GM04503 (cell line): ENCODE measurements at places on chromosomes 12 and 14.

DNA sequence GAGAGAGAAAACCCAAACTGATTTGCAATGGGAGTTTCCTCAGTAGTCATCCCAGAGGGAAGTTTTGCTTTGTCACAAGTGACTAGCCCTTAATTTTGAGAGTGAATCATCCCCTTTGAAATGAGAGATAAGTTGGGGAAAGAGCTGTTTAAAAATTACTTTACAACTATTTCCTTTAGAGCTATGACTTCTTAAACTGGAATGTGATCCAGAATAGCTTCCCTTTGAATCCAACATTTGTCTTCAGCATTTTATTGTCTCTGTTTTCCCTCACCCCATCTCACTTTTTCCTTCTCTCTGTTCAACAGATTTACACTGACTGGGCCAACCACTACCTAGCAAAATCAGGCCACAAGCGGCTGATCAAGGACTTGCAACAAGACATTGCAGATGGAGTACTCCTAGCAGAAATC lies 109.3 kb downstream of the NAV3 start:
- peak; percentile 89 for DNase-seq

DNA sequence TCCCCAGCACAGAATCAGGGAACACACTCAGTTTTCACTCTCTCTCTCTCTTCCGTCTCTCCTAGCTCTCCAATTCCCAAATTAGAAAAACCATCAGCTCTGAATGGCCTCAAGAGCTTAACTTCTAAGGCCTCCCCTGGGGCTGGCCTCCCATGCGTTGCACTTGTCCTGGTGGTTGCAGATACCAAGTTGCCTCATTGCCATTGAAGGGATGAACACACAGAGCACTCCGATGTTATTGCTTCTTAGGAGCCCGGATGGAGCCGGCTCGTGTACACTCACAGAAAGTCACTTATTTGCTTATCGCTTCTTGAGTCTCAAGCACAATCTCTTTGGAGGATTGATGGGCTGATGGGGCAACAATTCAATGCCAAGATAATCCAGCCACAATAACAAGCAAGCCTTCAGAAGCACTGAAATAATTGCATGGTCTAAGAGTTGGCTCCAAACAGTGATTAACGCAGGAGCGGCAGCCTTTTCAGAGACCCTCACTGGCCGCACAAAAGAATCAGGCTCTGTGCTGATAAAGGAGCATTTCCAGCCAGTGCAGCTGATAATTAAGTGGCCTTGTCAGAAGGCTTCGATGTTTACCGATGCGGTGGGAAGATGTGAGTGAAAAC lies 175.8 kb upstream of the TMEM132C start:
- no peak for DNase-seq

- DNase-seq: peak; percentile 59
Observed at GRCh38 chr12:2084553-2085296, 31.9 kb downstream of the CACNA1C start.

- DNase-seq: no peak
Observed at GRCh38 chr14:99602054-99602787, 1.8 kb downstream of the CCDC85C start.

GRCh38 chr14:61343991-61344405 lies 22.6 kb downstream of the PRKCH start:
- no peak for DNase-seq

- DNase-seq: no peak
Observed at GRCh38 chr12:53829130-53829819, 77.5 kb upstream of the CISTR start.

DNA sequence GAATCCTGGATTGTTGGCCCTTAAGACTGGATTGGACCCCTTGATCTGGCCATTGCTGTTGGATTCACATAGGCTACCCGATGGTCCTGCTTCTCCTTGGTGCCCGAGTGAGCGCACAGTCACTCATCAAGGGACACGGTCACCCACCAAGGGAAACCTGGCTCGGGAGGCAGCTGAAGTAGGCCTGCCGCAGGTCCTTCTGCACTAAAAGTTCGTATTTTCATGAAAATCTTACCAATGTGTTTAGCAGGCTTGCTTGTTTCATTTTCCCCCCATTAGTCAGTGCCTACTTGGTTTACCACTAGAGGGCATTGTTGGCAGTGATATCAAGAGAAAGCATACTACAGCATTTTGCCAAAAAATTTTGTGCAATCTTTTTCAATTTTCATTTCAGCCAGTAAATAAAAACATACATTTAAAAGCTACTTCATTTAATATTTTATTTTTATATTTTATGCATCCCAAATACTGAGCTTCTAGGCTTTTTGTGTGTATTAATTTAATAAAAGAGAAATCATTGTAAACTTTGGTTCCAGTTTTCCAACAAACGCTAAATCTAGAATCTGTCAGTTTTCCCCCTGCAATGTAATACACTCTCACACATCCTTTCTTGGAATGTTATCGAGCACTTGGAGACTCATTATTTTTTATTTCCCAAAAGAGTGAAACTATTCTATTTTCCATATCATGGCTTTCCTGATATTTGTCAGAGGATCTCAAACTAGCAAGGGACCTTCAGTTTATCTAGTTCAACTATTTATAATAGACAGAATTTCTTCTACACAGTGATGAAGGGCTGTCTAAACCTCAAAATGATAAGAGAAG lies 116.7 kb downstream of the LMNTD1 start:
- peak; percentile 28 for DNase-seq

DNA sequence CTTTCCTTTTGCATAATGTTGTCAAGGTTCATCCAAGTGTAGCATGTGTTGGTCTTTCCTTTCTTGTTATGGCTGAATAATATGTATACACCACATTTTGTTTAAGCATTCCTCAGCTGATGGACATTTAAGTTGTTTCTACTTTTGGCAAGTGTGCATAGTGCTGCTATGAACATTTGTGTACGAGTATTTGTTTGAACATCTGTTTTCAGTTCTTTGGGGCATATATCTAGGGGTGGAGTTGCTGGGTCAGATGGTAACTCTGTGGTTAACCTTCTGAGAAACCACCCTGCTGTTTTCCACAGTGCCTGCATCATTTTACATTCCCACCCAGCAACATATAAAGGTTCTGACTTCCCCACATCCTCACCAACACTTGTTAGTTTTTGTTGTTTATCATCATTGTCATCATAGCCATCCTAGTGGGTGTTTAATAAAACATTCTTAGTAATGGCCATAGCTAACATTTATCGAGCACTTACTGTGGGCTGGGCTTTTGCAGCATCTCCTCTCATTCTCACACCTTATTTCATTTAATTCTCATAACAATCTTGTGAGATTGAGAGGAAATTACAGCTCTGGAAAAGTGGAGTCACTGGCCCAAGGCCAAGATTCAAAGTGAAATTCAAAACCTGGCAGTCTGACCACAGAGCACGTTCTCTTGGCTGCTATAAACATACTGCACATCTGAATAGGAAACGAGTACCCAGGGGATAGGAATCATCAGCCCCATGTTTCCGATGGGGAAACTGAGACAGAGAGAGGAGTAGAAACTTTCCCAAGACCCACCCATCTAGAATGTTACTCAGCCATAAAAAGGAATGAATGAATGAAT lies 193.6 kb downstream of the KSR2 start:
- DNase-seq: no peak

GRCh38 chr12:78406213-78406612 lies 458.4 kb upstream of the SYT1 start:
- no peak for DNase-seq

DNA sequence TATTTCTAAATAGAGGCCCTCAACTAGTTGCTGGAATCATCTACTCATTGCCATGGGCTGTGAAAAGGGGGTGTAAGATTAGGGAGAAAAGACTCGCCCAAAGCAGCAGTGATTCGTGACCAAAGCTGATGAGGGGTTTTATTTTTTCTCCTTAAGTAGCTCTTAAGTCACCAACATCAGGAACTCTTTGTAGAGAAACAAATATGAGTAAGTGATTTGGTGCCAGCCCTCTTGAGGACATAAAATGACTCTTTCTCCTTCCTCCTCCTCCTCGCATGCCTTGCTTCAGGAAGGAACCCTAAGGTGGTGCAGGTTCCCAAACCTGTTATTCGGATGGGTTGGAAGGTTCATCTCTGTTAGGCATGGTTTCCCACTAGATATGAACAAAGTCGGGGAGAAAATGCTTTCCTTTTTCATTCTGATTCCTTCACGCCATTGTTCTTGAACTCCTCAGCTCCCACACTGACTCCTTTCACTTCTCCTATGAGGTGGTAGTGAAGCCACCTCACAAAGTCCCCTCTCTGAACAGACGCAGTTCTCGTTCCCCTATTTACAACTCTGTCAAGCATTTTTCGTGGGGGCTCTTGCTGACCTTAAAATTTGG lies 113.4 kb downstream of the ETV6 start:
- no peak for DNase-seq

DNA sequence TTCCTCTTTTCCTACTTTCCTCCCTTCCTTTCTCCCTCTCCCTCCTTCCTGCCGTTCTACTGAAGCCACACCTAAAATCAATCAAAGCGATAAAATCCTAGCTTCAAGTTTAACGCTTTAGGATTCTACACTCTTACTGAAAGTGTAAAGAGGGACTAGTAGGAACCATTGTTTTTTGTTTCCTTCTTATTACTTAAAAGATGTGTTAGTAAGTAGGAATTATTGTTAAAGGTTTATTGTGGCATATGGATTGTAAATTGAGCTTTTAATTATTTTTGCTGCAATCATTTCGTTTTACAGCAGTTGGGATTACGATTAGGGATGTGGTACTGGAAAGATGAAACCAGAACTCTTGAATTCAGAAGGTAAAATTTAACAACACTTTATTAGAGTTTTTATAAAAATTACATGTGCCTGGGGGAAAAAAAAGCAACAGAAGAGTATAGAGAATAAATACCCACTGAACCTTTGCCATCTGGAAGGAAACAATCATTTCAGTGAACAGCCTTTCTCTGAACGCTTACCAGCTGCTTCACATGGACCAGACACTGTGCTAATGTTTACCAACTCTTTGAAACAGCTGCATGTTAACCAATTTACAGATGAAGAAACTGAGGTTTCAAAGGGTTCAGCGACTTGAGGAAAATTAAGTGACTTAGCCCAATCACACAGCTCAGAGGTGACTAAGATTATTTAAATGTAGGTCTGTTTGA lies 1.0 kb downstream of the PPP1R36 start:
- no peak for DNase-seq

DNA sequence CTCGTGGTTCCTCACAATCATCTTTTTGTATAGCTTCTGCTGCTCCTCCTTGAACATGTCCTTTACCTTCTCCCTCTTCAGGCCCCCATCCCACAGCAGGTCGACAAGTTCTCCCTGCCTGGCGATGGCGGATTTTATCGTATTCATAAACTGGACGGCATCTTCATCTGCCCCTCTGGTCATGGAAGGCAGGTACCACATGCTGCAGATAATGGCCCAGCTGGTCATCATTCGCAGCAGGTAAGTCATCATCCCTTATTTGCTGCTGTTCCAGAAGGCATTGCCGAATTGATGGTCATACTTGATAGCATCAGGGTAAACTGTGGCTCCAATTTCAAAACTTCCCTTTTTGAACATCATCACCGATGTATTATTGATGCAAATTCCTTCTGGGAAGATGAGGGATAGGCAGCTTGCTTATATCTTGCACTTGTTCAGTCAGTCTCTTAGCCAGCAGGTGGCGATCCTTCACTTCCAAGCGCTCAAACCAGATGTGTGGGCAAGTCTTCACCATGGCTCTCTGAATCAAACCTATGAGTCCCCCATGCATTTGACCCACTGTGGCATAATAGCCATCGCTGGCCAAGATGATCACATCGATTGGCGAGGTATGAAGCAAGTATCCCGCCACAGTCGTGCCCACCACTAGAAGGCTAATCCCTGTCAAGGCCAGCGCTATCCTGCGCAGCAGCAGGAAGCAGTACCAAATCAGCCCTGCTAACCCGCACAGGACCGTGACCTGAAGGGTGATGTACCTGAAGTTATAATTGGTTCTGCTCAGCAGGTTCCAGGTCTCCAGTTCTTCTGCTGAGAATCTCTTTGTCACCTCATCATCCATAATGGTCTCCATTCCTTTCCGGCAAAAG lies 381.5 kb upstream of the STXBP6 start:
- no peak for DNase-seq

GRCh38 chr14:89667983-89668382 lies 250.9 kb upstream of the FOXN3 start:
- no peak for DNase-seq

DNA sequence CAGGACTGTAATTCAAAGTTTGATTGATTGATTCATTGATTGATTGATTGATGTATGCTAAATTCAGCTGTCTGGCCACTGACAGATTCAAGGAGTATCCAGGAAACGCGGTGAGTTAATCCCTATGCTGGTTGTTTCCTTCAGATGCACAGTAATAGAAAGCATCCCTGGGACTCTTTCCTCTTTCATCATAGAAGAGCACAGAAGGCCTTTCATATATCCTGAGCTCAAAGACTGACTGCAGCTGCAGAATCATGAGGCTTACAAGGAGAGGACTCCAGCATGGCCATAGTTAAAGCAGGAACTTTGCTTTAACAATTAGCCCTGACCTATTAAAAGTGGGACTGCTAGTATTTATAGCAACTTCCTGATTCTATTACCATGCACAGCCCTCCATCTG lies 187.7 kb upstream of the TMTC1 start:
- DNase-seq: no peak

- DNase-seq: no peak
Observed at GRCh38 chr12:76240281-76240680, 107.9 kb downstream of the BBS10 start.

DNA sequence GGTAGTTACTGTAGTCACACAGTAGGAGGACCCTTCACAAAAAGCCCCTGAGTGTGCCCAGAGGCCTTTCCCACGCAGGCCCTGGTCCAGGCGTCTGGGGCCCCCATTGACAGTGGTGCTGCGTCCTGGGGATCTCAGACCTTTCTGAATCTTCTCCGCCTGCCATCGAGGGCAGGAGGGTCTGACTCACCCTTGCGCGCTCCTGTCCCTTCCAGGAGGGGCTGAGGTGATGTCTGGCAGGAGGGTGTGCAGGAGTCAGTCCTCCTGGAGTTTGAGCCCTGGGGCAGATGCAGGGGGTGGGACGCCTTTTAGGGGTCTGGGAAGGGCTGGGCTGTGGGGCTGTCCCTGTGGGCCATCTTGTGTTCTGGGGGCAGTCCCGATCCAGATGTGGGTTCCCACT lies 386.8 kb downstream of the TMEM121 start:
- DNase-seq: no peak
